ENCODE measurements at places on chromosomes 5 and 9.

GRCh38 chr5:144742361-144742760, 571.7 kb downstream of the KCTD16 start:
- no peak for DNase-seq

DNA sequence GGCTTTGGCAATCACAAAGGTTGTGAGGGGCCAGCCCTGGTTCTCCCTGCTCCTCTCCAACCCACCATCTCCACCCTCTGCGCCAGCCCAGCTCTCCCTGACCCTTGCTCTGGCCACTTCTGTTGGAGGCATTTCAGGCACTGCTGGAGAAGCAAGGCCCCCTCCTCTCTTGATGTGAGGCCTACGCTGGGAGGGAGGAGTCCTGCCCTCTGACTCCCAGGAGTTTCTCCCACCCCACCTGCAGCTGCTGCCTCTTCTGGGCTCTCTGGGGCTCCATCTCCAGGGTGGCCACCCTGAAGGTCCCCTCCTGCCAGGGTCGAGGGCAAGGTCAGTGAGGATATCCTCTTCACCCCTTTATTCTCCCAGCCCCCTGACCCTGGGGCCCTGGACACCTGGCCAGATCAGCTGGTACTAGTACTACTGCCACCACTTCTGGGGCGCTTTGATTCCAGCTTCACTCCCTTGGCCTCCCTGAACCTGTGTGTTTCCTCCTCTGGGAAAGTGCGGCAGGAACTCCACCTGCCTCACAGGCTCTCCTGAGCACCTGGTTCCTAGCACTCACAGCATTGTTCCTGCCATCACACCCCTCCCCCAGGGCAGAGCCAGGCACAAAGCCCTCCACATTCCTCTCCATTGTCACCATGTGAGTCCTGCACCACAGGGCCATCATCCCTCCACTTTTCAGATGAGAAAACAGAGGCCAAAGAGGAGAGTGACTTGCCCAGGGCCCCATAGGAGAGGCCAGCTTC, 23.8 kb upstream of the TDRD7 start:
- no peak for DNase-seq

DNA sequence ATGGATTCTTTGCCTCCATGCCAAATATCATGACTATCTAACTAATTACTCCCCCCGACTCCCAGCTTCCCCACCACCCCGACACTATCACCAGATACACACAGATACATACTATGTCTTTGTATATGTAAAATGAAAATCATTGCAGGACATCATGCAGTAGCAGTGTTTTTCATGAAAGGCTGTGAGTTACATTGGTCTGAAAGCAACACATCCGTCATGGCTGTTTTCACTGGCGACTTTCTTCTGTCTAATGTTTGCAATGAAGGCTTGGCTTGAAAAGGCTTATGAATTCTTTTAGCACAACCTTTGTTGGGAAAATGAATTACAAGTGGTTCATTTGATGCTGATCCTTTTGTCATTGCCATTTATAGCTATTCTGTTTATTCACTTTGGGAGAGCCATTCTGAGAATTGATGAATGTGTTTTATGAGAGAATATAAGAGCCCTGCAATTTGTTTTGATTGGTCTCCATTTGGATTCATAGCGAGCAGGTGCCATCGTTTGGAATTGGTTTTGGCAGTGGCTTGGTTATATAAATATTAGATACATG, 103.4 kb downstream of the PIP5K1B start:
- no peak for DNase-seq

DNA sequence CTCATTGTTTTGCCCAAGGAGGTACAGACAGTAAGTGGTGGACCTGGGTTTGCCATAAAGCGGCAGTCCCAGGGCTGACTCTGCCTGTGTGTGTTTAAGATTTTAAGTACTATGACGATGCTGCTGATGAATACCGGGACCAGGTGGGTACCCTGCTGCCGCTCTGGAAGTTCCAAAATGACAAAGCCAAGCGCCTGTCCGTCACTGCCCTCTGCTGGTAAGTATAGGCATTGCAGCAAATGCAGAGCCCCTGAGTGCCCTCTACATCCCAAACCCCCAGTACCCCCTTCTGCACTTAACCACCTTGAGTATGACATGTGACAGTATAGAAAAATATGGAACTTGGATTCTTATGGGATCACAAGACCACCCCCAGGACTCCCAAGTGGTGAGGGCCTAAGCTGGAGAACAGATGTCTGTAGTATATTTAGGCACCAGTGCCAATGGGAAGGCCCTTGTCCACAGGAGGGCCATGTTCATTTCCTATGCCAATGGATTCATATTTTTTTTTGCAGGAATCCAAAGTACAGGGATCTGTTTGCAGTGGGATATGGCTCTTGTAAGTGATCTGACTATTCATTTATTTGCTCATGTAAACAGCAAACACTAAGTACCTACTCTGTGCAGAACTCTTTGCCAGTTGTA, 22.0 kb downstream of the ENHO start:
- peak; percentile 44 for DNase-seq

- no peak for DNase-seq
These were observed 28.4 kb downstream of the STC2 start for GRCh38 chr5:173299820-173300219.

DNA sequence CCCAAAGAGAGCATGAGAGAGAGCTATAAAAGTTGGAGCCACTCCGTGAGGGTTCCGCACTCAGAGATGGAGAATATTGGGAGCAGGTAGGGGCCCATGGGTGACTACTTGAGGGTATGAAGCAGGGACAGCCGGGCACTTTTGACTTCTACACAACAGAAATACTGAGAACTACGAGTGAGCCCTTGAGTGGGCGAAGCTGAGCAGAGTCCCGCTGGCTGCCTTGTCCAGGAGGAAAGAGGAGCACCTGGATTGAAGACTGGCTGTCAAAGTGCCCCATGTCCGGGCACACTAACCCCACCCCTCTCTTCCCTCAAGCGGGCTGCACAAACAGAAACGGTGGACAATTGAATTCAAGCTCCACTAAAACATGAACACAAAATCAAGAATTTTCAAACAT, 33.6 kb downstream of the FYB1 start:
- DNase-seq: no peak

- no peak for DNase-seq
These were observed 153.2 kb downstream of the MED10 start for GRCh38 chr5:6225121-6225607.

GRCh38 chr5:52769061-52769460, 18.7 kb upstream of the ITGA1 start:
- no peak for DNase-seq

DNA sequence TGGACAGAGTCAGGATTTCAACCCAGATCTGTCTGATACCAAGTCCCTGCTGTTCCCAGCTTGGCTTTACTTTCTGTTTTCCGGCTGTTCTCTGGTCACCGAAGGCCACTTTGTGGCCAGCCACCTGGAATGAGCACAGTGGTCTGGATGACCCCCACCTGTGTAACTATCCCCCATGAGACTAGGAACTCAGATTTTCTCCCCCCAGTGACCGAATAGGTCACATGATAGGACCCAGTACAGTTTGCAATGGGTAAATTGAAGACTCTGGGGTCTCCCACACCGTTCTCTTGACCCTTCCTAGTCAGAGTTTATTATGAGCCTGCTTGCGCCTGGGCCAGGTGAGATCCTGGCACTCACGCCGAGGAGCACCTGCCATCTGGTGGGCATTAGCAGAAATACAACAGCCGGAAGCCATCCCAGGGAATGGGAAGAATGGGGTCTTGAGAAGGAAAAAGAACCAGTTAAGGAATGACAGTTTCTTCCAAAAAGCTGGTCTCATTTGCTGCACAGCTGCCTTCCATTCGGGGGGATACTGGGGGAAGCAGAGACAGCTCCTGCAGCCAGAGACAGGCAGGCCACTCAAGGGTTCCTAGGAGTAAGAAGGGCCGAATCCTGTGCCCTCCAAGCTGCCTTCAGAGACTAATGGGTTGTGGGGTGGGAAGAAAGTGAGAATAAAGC, 7.1 kb downstream of the PHYHD1 start:
- DNase-seq: peak; percentile 50

GRCh38 chr9:94554078-94554438, 825 bp upstream of the PCAT7 start:
- DNase-seq: no peak

DNA sequence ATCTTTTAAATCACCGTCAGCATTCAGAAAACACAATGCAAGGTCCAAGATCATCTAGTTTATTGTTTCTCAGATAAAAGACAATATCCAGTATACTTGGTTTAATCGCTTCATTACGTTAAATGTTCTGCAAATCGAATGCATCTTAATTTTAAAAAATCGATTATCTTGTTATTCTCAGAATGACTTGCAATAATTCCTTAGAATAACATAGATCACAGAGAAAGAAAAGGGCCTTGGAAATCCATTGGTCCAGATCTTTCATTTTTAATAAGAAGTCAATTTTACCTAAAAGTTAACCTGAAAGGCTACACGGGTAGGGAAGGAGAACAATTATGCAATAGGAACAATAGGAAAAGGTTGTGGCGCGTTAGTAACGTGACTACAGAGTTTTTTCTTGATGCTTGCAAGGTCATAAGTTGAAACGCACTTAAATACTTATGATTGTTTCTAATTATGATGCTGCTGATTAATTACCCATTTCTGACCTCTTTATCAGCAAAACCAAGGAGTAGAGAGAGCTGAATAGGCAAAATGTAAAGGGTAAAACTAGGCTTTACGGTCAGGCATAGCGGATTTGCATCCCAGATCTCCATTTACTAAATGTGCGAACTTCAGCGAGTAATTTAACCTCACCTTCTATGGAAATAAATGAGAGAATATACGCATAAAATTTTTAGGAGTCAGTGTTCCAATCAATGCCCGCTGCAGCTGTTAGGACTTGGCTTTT, 769 bp upstream of the LYRM7 start:
- no peak for DNase-seq

DNA sequence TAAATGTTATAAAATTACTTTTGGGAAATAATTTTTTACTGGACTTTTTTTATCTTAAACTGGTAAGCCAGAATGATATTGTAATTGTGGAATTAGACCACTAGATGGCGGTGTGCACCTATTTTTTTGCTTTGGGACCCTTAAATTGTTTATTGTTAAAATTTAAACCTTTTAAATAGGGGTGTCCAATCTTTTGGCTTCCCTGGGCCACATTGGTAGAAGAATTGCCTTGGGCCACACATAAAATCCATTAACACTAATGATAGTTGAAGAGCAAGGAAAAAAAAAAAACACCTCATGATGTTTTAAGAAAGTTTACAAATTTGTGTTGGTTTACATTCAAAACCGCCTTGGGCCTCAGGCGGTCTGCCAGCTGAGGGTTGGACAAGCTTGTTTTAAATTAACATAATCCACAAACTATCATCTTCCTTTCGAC, 28.4 kb upstream of the GADD45G start:
- peak; percentile 23 for DNase-seq

GRCh38 chr9:107465467-107466451, 23.8 kb downstream of the KLF4 start:
- peak; percentile 71 for DNase-seq

GRCh38 chr5:101535626-101536025, 632.5 kb upstream of the ST8SIA4 start:
- DNase-seq: no peak

DNA sequence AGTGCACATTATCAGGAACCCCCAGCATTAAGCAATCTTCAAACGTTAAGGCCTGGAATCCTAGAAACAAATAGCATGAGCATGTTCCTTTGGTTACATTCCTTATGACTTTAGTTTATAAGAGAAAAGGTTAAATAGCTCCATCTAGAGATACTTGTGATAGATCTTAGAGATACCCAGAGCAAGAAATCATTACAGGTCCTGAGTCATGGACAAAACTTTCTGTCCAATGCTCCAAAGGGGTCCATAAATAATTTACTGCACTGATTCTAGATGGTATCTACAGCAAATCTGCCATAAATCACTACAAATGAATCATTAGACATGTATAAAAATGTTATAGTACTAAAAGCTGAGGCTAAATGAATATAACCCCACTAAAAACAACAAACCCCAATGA, 139.6 kb downstream of the HTR1A start:
- no peak for DNase-seq

GRCh38 chr5:128498844-128499455, 39.1 kb downstream of the FBN2 start:
- DNase-seq: peak; percentile 53

- peak; percentile 29 for DNase-seq
These were observed 9.6 kb downstream of the SEC61B start for GRCh38 chr9:99231711-99232110.

GRCh38 chr9:34571481-34571810, 18.1 kb downstream of the CNTFR start:
- no peak for DNase-seq
